ENCODE measurements at places on chromosomes 5 and 9.

DNA sequence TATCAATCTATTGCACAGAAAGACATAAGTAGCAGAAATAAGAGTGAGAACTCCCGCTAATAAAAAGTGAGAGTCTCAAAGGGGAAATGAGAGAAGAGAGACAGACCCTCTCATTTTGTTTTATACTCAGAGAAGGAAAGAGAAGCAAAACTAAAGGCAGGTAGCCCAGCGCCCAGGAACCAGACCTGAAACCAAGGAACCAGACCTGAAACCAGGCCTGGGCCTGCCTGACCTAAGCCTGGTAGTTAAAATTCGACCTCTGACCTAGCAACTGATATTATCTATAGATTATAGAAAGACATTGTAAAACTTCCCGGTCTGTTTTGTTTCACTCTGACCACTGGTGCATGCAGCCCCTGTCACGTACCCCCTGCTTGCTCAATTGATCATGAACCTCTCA lies 134.5 kb upstream of the SEMA6A start:
- no peak for DNase-seq

DNA sequence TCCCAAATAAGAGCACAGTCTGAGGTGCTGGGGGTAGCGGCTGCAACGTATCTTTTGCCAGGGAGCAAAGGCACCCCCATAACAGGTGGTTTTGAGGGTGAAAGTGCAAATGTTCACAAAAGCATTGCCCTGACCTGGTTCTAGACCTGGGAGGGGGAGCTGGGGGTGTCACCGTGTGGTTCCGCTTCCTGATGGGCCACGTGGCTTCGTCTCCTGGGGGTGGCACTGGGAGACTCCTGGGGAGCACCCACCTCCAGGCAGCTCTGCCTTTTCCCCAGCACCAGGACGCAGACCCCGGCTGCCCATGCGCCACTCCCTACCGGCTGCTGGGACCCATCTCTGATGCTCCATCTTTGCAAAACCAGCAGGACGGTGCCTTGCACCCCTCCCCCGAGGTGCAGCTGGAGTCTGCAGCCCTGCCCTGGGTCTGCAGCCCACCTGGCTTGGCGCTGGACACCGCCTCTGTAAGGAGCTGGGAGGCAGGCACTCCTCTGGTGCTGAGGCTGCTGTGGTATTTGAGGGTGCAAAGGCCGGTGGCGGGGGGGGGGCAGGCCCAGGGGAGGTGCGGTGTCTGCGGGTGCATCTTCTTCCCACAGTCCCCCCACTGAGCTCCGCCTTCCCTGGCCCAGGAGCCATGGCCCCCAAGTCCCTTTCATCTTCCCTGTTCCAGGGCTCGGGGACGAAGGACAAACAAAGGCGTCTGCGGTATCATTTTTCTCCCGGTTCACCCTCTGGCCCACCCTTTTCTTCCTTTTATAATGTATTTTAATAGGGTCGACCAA lies 29.8 kb upstream of the RXRA start:
- no peak for DNase-seq

GRCh38 chr5:39014561-39014960 lies 59.6 kb downstream of the RICTOR start:
- no peak for DNase-seq

DNA sequence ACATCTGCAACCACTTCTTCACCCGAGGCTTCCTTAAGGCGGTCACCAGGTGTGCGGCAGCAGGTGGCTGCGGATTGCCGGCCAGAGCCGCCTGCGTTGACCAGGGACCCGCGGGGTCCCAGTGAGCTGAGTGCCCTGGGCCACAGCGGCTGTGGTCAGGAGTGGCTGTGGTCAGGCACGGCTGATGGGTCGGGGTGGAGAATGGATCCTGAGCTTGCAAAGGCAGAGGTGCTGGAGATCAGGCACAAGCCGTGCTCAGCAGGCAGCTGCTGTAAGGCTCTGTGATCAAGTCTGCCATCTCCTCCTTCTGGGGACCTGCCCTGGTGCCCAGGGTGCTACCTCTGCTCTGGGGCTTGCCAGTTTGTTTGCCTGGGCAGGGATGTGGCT lies 2.1 kb downstream of the UAP1L1 start:
- no peak for DNase-seq

DNA sequence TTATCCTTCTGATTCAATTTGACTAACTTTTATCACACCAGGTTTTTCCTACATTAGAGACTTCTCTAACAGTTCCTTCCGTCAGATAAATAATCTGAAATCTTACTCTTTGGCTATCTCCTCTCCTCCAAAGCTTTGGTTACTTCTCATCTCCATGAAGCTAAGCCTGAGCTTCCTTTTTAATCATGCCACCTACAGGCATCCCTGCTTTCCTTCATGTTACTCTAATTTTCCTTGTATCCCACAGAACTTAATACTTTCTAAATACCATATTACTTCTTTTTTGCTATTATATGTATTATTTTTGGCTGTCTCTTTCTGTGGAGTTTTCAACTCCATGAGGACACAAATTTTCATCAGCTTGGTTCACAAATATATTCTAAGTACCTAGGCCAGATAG lies 49.7 kb downstream of the C9 start:
- DNase-seq = no peak

GRCh38 chr5:9283021-9283420 lies 262.9 kb downstream of the SEMA5A start:
- no peak for DNase-seq

DNA sequence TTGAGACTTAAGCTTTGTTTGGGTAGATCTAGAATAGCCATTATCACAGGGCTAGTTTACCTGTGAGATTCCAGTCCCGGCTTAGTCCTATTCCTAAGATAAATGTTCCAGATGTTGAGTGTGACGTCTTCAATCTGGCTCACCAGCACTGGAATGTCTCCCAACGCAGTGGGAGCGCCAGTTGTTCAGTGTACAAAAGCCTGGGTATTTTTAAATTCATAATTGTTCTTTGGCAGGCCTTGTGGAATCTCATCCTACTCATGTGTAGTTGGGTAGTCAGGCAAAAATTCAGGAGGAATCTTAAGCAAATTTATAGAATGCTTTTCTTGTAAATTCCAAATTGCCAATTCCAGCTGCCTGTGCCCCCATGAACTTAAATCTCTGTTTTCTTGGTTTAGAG lies 272.6 kb upstream of the KCNN2 start:
- DNase-seq = no peak

DNA sequence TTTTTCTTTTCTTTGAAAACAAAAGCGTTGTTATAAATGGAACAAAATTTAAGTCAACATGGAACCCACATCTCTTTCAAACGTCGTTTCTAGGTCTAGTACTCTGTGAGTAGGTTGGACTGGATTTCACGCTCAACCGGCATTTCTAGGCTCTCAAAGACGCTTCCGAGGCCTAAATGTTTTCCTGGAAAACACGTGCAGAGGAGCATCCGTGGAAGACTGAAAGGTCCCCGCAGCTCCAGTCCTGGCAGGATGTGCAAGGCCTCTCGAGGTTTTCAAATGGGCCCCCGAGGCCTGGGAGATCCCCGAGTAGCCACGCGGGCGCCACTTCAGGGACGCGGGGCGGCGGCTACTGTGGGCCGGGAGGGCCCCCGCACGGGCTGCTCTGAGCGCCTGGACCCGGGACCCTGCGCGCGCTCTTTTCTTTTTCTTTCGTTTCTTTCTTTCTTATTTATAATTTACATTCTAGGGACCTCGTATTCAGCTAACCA lies 4.2 kb upstream of the IRX2 start:
- no peak for DNase-seq

GRCh38 chr9:104863180-104863883 lies 64.6 kb downstream of the ABCA1 start:
- peak; percentile 6 for DNase-seq

GRCh38 chr5:28216939-28217360 lies 1178.6 kb upstream of the CDH9 start:
- no peak for DNase-seq

DNA sequence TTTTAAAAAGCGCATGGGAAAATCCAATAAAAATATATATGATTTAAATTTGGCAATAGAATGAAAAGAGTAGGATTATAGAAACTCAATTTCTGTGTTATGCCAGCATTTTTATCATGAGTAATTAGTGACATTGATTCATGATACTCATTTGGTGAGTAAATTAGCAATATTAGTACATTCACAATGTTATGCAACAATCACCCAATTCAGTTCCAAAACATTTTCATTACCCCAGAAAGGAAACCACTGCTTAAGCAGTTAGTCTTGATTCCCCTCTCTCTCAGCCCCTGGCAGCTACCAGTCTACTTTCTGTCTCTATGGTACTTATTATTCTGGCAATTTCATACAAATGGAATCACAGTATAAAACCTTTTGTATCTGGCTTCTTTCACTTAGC lies 27.0 kb downstream of the OSMR start:
- DNase-seq = no peak

DNA sequence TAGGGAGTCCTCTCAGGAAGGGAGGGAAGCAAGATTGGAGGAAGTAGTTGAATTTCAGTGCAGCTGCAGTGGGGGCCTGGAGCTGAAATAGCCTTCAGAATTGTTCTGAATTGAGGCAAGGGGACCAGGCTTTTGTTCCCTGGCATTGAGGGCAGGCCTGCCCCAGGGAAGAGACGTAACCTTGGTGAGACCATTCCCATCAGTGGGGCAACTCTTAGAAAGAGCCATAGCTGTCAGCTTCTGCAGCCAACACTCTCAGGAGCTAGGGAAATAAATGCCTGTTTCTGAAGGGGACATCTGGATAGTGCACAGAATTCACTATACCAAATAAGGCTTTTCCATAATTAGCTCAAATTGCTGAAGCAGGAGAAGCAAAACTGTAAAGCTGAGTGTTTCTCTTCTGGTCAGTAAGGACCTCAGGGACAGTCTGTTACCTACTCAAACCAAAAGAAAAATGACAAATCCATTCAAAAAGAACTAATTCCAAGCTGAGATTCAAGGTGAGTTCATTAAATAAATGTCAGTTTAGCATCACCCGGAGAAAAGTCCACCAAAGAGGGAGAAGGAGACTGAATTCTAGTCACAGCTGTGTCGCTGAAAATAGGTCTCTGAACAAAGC lies 44.0 kb downstream of the LYRM7 start:
- DNase-seq = no peak

DNA sequence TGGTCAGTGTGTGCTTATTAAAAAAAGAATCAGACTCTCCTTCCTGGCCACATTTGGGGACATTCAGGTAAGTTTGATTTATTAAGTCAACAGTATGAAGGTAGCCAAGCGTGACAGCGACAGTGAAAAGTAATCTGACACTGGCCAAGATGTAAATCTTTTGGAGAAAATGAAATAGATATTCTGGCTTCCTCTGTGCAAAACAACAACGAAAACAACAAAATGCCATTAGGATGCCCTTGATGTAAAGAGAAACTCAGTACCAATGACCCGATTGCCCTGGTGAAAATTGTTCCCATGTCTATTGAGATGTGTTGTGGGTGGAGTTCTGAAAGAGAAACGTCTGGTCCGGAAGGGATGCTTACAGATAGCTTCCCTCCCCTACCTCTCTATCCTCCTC lies 267.8 kb downstream of the MAT2B start:
- no peak for DNase-seq

- DNase-seq = no peak
Observed at GRCh38 chr9:69645488-69645887, 26.7 kb downstream of the APBA1 start.

DNA sequence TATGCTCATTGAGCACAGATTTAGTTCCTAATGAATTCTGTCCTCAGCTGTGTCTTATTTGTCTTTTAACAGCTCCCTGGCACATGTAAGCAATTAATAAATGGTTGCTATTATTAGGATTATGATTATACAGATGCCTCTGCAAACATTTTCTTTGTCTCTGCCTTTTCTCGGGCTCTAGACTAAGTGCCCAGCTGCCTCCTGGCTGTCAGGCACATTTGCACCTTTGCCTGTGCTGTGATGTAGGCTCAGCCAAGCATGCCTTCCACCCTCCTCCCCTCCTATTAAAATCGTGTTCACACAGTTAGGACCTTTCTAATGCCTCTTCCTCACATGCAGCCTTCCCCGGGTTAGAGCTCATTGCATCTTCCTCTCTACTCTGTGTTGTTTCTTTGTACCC lies 25.7 kb downstream of the NPR3 start:
- DNase-seq = no peak

- DNase-seq = no peak
Observed at GRCh38 chr5:42641336-42642005, 115.1 kb upstream of the CCDC152 start.

DNA sequence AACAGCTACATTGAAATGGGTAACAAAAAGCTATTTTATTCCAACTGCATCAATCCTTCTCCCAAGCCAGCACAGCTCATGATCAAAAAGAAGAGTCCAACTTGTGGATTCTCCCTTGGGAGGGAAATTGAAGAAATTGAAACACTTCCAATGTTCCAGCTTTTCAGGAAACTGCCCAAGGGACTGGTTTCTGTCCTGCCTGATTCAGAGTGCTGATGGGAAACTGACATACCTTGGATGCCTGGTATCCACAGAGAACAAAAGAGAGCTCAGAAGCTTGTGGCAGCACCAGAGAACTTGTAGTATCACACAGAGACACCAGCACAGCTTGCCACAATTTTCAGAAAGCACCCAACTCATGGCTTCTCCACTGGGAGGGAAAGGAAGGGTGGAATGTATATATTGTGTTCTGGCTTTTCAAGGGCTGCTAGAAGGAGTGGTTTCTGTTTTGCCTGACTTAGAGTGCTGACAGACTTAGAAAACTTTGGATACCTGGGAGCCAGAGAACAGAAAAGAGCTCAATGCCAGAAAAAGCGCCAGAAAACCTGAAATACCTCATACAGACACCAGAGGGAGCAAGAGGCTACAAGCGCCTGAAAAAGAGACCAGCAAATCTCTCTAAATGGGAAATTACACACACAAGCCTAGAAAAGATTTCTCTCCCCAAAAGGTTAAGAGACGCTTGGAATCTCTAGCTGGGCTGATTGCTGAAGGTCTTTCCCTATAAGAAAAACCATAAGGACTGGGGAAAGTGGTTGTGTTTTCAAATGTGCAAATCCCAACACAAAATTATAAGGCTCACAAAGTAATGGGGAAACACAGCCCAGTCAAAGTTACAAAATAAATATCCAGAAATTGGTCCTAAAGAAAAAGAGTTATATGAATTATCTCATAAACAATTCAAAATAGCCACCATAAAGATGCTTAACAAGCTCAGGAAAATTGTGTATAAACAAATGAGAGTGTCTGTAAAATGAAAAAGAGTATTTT lies 178.8 kb downstream of the SPOCK1 start:
- no peak for DNase-seq

GRCh38 chr9:136990242-136990911 lies 1.8 kb upstream of the PAXX start:
- no peak for DNase-seq

GRCh38 chr5:172010278-172010677 lies 3.8 kb upstream of the FBXW11 start:
- no peak for DNase-seq

DNA sequence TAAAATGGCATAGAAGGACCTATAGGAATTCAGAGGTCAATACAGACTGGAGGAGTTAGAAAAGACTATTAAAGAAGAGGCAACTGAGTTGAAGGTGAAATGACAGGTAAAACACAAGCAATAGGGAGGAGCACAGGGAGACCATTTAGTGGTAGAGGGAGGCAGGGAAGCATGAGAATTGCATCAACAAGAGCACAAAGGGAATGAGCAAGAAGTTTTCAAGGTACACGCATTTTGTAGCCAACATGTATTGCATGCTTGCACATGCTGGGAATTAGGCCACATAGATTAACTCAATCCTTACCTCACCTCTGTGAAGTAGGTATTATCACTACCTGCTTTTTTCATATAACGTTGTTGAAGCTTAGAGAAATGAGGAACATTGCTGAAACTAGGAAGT lies 42.3 kb downstream of the PLPP1 start:
- no peak for DNase-seq

Data from activated naive CD4-positive, alpha-beta T cell (primary cell).